ENCODE measurements at places on chromosomes 13 and 19. TPM values are rescaled to one million over a fixed set of nuclear protein-coding genes. Genes with fewer than 3 reads are reported as not detected.

The ZNF682 gene
- 2.1 TPM for total RNA-seq

The ILF3 gene
- 109 TPM for total RNA-seq

The ZFP14 gene
- total RNA-seq = 1.5 TPM

The CYP4F2 gene
- total RNA-seq = 3.8 TPM

The ZIK1 gene
- 7.8 TPM for total RNA-seq

The OR7D2 gene
- total RNA-seq = not detected

The MYO9B gene
- total RNA-seq = 15.1 TPM

The ZSCAN18 gene
- 3.8 TPM for total RNA-seq

The SHISA7 gene
- total RNA-seq = not detected

The RB1 gene
- total RNA-seq = 16.3 TPM

The TEX101 gene
- not detected for total RNA-seq

The SSC5D gene
- 0.23 TPM for total RNA-seq

The ZNF813 gene
- 3.4 TPM for total RNA-seq

The GFY gene
- not detected for total RNA-seq

The KIR2DL1 gene
- not detected for total RNA-seq

Measured in H4 (cell line).